ENCODE measurements at places on chromosomes 3 and 15.

- no peak for DNase-seq
Observed at GRCh38 chr3:133939463-133939835, 43.8 kb upstream of the RAB6B start.

DNA sequence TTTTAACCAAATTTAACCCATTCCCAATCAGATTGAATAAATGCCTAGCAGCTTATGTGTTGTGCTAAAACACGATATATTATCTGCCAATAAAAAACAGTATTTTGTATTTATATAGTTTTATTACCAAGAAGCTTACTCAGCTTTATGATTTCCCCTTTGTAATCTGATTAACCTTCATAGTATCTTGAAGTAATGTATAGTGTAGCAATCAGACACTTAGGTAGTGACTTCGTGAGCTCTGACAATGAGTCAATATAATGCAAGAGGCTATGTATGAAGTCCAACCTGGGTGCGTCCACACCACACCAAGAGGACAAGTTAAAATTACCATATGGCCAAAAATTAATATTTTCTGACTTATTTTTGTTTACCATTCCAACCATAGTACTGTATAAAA, 2.1 kb upstream of the CNBP start:
- DNase-seq: no peak

GRCh38 chr3:66406163-66406562, 94.7 kb downstream of the LRIG1 start:
- no peak for DNase-seq

- DNase-seq: no peak
Observed at GRCh38 chr15:42060477-42060763, 33.9 kb downstream of the PLA2G4D start.

Data from stimulated activated CD4-positive, alpha-beta T cell treated with anti-CD3 and anti-CD28 coated beads, Interleukin-2, amount 100 ng/mL, for 4 hours (primary cell).